Caco-2 (cell line): ENCODE measurements at places on chromosomes 5 and 9. TPM values are rescaled to one million over a fixed set of nuclear protein-coding genes. Genes with fewer than 3 reads are reported as not detected.
A peak's percentile ranks its signal among the peaks of the same experiment; 100 is the strongest.

DNA sequence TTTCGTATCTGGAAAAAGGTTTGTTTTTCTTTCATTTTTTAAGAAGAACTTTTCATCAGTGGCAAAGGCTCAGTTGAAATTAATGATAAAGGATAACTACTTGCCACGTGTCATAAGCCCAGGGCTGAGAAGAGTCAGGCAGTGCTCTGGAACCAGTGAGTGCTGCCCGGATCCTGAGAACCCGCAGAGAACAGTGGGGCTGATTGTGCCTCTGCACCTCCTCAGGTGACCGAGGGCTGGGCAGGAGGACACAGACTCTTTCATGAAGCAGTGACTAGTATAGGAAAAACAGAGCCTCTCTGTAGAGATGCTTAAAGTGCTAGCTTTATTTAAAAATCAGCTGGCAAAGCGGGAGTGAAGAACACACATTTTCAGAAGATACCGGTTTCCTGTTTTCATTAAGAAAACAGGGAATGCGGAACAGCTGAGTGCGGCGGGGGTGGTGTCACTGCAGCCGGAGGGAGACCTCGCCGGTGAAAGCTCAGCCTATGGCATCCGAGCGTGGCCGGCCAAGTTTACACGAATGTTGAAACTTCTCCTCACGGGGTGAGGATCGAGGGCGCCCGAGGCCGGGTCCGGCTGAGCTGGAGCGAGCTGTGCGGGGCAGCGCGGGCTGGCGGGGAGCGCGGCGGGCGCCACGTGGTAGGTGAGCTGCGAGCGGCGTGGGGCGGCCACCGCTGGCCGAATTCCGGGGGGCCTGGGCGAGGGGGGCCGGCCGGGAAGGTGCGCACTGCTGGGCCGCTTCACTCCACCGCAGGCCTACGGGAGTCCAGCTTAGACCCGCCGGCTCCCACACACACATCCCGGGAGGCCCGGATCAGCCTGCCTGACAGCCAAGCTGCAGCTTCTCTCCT is 134.7 kb upstream of the DMRT1 start:
- peak; percentile 63 for DNase-seq

- DNase-seq: no peak
These were observed 6.1 kb downstream of the MAMDC2 start for GRCh38 chr9:70049672-70050271.

CHSY3 gene
- 0.32 and 0.46 TPM in 2 replicates for total RNA-seq

KCNMB1 gene
- total RNA-seq: not detected in 2 replicates

DNA sequence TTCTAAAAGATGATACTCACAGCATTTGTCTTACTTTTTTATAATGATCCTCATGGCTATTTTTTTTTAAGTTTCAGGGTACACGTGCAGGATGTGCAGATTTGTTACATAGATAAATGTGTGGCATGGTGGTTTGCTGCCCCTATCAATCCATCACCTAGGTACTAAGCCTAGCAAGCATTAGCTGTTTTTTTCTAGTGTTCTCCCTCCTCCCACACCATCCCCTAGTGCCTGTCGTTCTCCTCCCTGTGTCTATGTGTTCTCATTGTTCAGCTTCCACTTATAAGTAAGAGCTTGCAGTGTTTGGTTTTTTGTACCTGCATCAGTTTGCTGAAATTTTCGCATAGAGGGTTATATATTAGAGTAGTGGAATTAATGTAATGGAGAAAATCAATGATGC is 189.1 kb upstream of the CDH12 start:
- DNase-seq: no peak
